ENCODE measurements at places on chromosomes 12 and 14.

- DNase-seq, result no peak
Observed at GRCh38 chr14:47264842-47265241, 410.6 kb downstream of the MDGA2 start.

DNA sequence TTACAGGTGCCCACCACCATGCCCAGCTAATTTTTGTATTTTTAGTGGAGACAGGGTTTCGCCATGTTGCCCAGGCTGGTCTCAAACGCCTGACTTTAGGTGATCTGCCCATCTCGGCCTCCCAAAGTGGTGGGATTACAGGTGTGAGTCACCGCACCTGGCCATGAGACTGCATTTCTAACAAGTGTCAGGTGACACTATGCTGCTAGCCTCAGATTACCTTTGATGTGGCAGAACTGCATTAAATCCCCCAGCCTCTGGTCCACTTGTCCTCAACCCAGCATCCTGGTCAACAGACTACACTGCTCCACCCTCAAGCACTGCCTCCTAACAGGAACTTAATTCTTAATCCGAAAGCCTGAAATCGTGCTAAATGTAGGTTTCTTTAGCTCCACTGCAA is 13.1 kb downstream of the LGMN start:
- DNase-seq, result no peak

- DNase-seq, result peak; percentile 46
Observed at GRCh38 chr12:52082988-52083637, 3.6 kb downstream of the SMIM41 start.

GRCh38 chr12:16018306-16018705 is 107.2 kb downstream of the DERA start:
- DNase-seq, result no peak

- DNase-seq, result no peak
Observed at GRCh38 chr12:44223736-44224135, 387.9 kb downstream of the TMEM117 start.

GRCh38 chr12:48061938-48062719 is 43.8 kb downstream of the SENP1 start:
- DNase-seq, result no peak

- no peak for DNase-seq
Observed at GRCh38 chr12:38144601-38145436, 171.8 kb upstream of the ALG10B start.

GRCh38 chr14:38870296-38870836 is 232.7 kb downstream of the SEC23A start:
- DNase-seq, result no peak

- no peak for DNase-seq
Observed at GRCh38 chr14:52413729-52414408, 99.8 kb downstream of the PTGER2 start.

- no peak for DNase-seq
Observed at GRCh38 chr14:100696590-100696989, 30.1 kb upstream of the DLK1 start.

GRCh38 chr12:104457746-104458693 is 1.3 kb downstream of the CHST11 start:
- DNase-seq, result peak; percentile 44

DNA sequence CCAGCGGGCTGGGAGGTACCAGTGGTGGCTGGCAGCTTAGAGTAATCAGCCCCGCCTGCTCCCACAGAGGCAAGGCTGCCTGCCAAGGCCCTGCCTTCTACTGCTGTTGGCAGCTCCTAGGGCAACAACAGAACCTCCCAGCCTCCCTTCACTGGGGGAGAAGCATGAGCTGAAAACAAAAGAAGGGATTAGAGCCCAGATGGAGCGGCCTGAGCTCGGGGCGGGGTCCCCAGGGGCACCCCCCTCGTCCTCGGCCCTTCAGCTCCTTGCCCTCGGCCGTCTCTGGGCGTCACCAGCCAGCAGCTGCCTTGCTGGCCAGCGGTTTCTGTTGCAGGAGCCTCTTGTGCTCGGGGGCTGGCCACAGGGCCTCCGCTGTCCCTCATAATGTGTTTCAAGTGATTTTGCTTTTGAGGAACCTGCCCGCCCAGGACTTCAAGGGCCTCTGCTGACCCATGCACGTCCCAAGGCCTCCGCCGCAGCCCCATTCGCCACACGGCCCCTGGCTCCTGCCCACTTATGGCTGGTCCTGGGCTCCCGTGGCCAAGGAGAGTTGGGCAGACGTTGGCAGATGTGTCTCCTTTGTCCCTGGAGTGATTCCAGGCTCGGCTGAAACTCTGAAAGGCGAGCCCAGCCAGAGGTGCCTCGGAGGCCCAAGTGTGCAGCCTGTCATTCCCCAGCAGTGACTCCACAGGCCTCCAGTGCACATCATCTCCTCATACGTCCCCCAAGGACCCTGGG is 49.7 kb downstream of the PSMA6 start:
- DNase-seq, result peak; percentile 76

GRCh38 chr12:122021822-122022392 is at the start of gene BCL7A:
Gene BCL7A, plus strand, starts transcription at chr12:122021884. Its CDS starts 208 bp downstream, at chr12:122022092.
- peak; percentile 30 for DNase-seq

DNA sequence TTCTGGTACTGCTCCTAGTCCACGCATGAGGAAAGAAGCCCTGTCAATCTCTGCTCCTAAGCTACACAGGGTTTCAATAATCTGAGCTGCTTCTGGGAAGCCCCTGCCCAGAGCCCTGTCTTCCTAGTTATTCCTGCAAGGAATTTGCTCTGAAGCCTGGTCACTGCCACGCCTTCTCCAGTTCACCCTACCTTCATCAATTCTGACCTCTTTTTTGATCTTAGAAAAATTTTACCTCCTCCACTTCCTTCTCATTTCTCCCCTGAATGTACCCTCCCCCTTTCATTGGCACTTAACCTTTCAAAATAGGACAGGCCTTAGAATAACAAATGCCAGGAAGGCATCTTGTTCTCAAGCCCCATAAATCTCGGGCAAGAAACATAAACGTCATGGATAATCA is 14.9 kb upstream of the LRRK2 start:
- no peak for DNase-seq

DNA sequence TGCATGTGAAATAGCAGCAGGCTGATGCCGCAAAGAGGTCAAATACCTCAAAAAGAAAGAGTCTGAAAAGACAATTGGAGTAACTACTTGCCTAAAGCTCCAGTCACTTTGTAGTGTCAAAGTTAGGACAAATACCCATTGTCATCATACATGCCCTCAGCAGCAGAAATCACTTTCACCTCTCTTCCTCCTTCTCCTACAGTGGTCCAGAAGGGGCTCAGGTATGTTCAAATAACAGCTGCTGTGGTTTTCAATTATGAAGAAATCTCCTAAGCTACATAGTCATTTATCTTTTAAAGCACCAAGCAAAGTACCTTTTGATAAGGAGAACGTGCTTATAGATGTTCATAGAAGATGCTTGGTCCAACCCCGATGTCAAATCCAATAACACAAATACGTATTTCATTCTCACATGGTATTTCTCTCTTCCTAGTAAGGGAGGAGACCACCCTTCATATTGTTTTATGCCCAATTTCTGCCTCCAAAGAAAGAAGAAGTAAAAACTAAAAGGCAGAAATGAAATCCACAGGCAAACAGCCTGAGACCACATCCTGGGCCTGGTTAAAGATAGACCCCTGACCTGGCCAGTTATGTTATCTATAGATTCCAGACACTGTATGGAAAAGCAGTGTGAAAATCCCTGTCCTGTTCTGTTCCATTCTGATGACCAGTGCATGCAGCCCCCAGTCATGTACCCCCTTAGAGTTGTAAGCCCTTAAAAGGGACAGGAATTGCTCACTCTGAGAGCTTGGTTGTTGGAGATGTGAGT is 23.7 kb downstream of the GYS2 start:
- DNase-seq, result no peak

DNA sequence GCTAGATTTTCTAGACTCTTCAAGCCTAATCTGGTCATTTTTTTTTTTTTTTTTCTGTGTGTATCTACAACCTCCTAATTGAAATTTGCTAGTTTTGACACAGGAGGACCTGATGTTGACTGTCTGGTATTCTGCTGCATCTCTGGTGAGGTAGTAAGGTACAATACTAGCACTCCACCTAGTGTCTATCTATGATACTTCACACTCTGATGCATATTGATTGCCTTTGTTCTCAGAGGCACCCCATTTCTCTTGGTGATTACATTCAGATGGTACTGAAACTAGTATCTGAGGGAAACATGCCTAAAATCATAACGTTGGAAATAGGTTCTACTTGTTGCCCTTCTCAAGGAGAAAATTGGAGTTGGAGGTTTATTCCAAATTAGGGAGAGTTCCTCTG is 930.5 kb upstream of the NOVA1 start:
- no peak for DNase-seq

- DNase-seq, result no peak
Observed at GRCh38 chr14:72715850-72716228, 178.1 kb downstream of the DPF3 start.

DNA sequence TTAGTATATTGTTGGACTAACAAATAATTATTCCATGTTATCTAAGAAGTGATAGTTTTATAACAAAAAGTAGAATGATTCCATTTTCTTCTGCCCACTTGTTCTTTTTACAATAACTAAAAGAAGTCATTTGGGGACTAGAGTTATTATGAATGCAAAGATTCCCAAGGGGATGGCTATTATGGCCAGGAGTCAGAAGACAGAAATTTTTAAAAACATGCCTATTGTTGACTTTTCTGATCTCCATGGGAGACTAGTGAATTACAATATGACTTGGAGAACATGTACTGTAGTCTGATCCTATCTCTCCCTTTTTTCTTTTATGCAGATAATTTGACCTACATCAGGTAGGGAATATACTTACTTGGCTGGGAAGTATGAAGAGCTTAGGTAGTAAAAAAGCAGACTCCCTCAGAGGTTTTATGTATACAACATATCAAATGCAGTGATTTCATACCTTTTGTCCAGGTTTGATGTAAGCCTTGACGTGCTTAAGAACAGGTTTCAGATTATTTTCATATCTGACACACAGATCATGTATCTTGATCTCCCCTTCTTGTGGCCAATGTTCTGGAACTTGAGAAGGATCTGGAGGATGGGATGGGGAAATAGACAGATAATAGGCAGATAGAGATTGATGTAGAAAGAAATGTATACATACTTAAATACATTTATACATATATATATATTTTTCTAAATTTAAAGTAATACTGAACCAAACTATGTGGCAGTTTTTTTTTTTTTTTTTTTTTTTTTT is 41.0 kb upstream of the KCNJ8 start:
- DNase-seq, result no peak

- no peak for DNase-seq
Observed at GRCh38 chr12:117046011-117046369, 53.2 kb downstream of the TESC start.

DNA sequence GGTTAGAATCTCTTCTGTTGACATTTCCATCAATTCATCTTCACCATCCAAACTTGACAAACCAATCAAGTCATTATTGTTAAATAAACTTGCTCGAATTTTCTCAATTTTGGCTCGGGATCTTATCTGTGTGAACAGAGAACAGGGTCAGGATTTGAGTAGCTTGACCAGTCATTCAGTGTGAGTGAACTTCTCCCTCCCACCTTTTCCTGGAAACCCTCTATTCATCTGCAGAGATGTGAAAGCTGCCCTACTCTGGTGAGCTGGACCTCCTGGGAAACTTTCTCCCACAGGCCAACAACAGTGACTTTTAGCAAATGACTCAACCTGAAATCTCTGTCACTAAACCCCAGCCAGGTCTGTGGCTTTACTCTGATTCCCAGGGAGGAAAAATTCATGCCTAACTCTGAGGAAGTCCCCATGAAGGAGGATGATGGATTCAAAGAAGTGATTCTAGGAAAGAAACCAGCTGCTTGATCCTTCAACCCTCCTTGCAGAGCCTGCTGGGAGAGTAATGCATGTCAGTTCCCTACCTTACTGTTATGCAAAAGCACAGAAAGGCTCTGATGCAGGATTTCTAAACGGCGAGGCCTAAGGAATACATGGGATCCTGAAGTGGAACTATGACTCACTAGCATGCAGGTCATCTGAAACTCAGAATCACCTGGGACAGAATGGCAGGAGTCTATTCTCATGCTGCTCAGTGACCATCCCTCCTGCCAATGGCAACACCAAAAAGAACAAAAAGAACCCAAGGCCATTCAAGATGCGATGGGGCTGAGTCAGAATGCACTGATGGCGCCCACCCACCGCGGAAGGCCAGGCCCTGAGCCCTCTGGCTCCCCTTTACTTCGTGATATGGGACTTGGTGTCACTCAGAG is 58.0 kb downstream of the TRAFD1 start:
- DNase-seq, result no peak

- no peak for DNase-seq
Observed at GRCh38 chr14:33924566-33925100, 26.2 kb downstream of the EGLN3 start.

DNA sequence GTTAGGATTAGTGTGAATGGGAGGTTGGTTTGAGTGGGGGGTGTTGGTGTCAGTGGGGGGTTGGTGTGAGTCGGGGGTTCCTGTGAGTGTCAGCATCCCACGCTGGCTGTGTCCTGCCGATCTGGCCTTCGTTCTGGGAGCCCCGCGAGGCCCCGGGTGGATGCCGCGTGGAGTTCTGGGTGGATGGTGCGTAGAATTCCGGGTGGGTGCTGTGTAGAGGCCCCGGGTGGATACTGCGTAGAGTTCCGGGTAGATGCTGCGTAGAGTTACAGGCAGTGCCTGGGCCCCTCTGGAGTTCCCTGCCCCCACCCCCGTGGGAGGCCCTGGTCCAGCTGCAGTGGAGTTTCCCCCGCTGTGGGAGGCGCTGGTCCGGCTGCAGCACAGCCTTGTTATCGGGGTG is 8.7 kb downstream of the NOC4L start:
- no peak for DNase-seq

DNA sequence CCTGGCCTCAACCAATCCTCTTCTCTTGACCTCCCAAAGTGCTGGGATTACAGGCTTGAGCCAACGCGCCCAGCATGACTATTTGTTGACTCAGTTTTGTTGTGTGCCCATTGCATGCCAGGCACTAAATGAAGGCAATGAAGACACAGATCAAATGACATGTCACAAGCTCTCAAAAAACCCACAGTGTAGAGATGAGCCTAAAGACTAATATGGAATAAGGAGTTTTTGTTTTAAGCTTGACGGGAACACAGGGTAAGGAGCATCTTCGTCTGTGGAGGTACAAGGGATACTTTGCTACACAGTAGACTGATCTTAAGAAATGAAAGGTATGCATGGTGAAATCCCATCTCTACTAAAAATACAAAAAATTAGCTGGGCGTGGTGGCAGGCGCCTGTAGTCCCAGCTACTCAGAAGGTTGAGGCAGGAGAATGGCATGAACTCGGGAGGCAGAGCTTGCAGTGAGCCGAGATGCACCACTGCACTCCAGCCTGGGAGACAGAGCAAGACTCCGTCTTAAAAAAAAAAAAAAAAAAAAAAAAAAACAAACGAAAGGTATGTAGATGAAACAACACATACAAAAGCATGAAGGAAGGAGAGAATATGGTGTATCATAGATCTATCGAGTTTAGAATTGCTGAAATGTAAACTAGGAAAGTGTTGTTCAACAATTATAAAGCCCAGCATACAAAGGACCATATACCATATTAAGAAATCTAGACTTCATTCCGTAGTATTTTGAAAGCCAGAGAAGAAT is 122.1 kb upstream of the PTPRB start:
- DNase-seq, result no peak

All from T-helper 2 cell (primary cell).